HL-60 (cell line): ENCODE measurements at places on chromosomes 5 and 9.

- DNase-seq = no peak
Measured at GRCh38 chr5:54996466-54996865, 11.1 kb upstream of the ESM1 start.

DNA sequence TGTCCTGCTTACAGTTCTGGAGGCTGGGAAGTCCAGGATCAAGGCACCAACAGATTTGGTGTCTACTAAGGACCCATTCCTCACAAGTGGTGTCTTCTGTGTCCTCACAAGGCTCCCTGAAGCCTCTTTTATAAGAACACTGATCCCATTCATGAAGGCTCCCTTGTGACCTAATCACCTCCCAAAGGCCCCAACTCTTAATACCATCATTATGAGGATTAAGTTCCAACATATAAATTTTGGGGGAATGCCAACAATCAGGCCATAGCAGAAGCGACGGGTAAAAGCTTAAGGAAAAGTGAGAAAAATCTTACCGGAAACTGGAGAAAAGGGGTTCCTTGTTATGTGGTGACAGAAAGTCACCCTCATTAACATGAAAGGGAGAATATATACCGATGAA is 11.2 kb downstream of the CTNNAL1 start:
- DNase-seq = no peak

DNA sequence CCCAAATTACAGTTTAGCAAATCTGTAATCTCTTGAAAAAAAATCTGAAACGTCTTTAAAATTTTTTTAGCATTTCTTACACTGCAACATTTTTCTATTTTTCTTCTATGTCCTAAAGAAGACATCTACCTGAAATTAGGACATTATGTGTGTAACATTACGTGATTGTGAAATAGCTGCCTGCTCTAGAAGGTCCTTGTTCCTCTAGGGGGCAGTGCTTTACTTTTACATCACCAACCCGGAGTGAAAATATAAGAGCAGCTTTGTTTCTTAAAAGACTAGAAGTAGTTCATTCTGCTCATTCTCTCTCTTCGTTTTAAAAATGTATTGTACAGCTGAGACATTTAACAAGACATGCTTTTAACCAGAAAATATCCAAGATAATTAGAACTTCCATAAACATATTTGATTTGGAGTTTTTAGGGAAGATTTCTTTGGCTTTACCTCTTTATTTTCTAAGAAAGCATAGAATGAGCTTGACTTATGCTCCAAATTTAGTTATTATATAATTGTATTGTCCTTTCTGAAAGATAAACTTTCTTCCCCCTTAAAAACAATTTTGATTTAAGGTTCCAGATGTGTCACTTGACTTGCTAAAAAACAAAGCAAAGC is 48.1 kb upstream of the RIOK2 start:
- peak; percentile 29 for DNase-seq

DNA sequence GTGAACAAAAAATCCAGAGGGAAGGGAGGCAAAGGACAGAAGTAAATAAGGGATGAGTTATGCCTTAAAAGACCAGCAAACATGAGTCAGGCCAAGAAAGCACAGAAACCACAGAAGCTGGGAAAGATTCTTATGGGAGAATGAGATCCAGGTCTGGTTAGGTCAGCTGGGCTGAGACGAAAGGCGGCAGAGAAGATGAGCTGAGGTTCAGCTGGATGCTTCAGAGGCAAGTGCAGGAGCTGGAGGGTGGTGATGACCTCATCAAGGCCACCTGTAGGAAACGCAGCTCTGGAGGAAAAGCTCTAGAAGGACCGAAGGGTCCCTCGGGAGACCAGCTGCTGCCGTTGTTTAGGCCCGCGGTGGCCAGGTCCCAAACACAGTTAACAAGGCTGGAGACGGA is 152.0 kb downstream of the MYO10 start:
- no peak for DNase-seq

- no peak for DNase-seq
Measured at GRCh38 chr9:99171225-99172123, 50.3 kb downstream of the ALG2 start.

GRCh38 chr5:86709157-86709881 is 91.6 kb downstream of the COX7C start:
- DNase-seq = no peak

GRCh38 chr5:88660947-88661805 is 221.8 kb downstream of the MEF2C start:
- no peak for DNase-seq

- no peak for DNase-seq
Measured at GRCh38 chr5:142478113-142478512, 153.3 kb upstream of the SPRY4 start.

- DNase-seq = no peak
Measured at GRCh38 chr5:75282581-75282980, 45.9 kb upstream of the ANKRD31 start.

DNA sequence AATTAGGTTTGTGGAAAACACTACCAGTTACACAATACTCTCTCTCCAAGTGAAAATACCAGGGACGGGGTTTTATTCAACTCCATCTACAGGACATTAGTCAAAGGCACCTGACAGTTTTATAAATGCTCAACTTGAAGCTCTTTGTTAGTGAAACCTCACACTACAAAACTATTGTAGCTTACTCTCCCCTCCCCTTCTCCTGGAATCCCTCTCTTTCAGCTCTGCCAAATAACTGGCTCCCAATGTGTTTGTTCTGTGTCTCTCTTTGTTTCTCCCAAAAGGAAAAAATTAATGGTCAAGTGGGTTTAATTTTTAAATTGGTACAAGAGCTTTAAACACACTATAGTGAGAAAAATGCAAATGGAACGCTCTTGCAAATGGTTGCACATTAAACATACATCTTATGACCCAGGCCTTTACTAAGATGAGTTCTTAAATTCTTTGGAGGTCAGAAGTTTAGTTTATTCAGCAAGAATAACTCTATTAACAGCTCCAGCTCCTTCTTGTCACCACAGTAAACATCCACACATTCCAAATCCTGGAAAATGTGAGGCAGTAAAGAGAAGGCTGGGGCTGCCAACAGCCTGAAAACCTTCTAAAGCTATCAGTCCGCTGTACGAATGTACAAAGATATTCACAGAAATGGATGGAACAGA is 48.4 kb downstream of the ZNF608 start:
- no peak for DNase-seq

DNA sequence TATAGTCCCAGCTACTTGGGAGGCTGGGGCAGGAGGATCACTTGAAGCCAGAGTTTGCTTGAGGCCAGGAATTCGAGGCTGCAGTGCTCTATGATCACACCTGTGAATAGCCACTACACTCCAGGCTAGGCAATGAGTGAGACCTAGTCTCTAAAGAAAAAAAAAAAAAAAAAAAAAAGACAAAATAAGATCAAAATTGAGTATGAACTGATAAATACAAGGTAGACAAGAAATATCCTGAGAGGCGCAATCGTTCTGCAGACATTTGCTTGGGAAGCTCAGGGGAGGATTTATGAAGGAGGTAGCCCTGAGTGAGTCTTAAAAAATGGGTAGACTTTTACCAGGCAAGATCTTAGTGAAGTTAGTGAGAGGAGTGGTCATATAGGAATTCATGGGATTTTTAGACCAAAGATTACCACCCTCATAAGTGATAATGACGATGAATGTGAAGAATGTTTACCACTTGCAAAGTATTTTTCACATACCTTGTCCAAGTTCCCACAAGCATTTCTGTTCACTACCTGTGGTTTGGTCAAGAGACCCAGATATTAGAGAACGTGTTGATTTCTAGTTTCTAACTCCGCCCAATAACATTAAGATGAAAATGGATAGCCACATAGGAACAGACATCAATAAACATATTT is 4.4 kb downstream of the PDCD1LG2 start:
- DNase-seq = no peak

- peak; percentile 33 for DNase-seq
Measured at GRCh38 chr9:120531683-120532300, 48.2 kb downstream of the CDK5RAP2 start.

- DNase-seq = no peak
Measured at GRCh38 chr5:96157841-96158291, 196.2 kb upstream of the ELL2 start.

DNA sequence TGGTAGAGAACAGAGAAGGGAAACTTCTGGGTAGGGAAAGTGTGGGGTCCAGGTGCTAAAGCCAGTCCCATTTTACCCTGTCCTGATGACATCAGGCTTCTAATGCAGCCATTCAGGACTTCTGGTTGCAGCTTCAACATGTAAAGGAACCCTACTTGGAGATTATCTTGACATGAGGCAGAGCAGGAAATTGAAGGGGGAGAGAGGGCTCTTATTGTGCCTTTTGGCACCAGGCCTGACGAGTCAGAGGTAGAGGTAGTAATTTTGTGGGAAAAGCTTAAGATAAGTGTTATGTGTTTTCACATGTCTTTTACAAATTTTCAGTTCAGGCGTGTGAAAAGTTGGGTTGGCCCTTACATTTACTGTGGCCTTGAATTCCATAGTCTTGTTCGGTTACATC is 102.4 kb upstream of the APC start:
- no peak for DNase-seq

- no peak for DNase-seq
Measured at GRCh38 chr9:114938687-114939575, 8.5 kb upstream of the TNFSF8 start.

DNA sequence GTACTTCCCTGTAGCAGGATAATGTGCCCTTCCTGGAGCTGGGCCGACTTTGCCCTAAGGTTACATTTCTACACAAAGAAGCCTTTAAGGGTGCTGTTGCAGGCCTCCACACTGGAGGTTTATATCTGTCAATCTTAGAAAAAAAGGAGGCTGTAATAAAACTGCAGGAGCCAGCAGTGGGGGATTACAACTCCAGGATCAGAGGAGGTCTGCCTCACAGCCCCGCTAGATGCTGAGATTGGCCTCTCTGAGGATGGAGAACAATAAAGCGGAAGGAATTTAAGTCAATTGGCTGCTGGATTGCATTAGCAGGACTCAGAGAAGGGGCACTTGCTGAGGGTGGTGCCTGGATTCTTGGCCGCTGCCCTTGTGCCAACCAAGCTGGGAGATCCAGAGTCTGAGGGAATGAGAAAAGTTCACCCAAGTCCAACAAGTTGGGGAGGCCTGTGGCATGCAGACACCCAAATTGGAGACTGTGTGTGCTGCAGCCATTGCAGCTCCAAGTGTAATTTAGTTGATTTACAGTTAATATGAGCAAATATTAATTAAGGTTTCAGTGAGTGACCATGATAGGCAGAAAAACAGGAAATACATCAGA is 99.0 kb upstream of the SSBP2 start:
- DNase-seq = no peak

DNA sequence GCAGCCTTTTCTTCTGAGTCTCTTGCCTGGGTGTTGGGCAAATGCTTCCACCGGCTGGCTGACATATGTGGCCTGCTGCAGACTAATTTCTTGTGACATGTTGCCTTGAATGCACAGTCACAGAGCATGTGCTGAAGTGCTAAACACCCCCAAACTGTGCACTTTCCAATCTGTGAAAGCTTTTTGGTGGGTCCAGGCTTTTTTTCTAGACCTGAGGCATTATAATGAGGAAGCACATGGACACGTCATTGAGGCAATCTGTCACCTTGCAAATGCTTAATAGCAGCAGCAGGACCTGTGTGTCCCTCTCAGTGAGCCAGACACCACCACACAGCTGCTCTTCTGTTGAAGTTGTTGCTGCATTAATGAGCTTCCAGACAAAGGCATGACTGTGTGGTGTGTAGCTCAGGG is 274.7 kb downstream of the ELAVL2 start:
- DNase-seq = no peak

DNA sequence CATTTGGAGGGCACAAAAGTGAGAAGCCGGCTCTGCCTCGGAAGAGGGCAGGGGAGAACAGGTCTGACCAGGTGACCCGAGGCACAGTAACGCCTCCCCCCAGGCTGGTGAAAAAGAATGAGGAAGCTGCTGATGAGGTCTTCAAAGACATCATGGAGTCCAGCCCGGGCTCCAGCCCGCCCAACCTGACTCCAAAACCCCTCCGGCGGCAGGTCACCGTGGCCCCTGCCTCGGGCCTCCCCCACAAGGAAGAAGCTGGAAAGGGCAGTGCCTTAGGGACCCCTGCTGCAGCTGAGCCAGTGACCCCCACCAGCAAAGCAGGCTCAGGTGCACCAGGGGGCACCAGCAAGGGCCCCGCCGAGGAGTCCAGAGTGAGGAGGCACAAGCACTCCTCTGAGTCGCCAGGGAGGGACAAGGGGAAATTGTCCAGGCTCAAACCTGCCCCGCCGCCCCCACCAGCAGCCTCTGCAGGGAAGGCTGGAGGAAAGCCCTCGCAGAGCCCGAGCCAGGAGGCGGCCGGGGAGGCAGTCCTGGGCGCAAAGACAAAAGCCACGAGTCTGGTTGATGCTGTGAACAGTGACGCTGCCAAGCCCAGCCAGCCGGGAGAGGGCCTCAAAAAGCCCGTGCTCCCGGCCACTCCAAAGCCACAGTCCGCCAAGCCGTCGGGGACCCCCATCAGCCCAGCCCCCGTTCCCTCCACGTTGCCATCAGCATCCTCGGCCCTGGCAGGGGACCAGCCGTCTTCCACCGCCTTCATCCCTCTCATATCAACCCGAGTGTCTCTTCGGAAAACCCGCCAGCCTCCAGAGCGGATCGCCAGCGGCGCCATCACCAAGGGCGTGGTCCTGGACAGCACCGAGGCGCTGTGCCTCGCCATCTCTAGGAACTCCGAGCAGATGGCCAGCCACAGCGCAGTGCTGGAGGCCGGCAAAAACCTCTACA is 11.8 kb downstream of the QRFP start:
- DNase-seq = no peak

DNA sequence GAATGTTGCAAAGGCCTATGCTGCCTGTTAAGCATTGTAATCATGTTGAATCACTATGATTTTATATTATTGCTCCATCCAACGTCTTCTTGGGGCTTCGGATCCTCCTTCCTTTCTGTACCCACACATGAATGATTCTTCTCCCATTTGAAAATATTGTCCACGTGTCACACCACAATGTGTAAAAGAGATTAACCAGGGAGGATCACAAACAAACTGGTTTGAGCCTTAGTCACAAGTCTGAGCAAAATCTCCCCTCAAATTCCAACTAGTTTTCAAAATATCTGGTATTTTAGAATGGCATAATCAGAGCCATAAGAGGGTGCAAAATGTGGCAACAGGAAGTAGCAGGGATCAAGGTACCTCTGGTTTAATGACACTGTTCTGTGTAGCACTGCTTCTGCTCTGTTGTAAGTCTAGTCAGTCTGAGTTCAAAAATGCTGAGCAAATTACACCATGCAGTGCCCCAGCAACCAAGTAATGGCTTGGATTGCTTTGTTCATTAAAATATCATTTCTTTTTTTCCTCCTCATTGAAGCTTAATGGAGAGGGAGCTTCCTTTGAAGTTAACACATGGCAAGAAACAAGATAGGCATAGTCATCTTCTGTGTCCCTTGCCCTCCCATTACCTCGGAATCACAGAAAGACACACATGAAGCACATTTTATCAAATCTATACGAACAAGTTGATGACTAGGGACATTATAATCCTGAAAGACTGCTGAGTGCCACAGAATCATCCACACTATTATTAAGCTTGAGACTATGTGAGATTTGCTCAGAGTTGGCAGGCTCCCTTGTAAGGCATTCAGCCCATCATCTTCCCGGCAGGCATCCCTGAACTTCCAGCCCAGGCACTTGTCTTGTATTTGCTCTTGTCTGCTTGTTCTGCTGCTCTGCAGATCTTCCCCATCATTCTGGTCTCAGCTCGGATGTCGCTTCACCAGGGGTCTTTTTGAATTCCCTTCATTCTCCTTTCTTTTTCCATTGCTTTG is 102.0 kb upstream of the PRLR start:
- DNase-seq = no peak

- DNase-seq = no peak
Measured at GRCh38 chr9:626596-626995, 214.9 kb upstream of the DMRT1 start.

GRCh38 chr9:134475011-134475790 is 148.9 kb downstream of the RXRA start:
- DNase-seq = no peak
